ENCODE measurements at places on chromosomes 7 and 10. TPM values are rescaled to one million over a fixed set of nuclear protein-coding genes. Genes with fewer than 3 reads are reported as not detected.

DNA sequence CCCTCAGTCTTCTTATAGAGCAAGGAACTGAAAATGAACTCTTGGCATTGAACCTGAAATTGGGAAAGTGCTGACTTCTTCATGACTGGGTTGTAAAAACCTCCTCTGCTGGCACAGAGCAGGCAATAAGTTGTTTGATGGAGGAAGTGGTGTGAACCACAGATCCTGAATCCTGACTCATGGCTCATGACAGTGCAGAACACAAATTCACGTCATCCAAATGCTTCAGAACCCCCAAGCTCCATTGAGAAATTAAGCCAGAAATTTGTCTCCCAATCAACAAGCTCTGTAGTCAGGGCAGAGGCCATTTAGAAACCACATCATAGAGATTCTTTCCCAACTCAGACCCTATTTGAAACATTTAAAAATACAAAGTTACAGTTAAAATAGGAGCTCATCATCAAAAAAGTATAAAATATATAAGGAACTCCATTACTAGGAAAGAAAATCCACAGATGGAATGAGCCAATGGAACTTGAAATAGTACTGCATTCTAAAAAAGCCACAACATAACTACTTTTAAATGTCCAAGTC is 10.3 kb upstream of the STK17A start:
- H3K27me3 ChIP-seq = no peaks in the 10 kb centered on the region
- H3K27ac ChIP-seq = no peak overlapping the region
- no peak overlapping the region for H3K4me3 ChIP-seq

LIPN gene
- not detected for polyA plus RNA-seq

GRCh38 chr7:157543791-157544190 is 207.0 kb downstream of the DNAJB6 start:
- H3K36me3 ChIP-seq = peaks cover 2% of the 10 kb centered on the region
- H3K27ac ChIP-seq = no peak overlapping the region
- no peak overlapping the region for H3K4me3 ChIP-seq
- DNase-seq = no peak
- H3K27me3 ChIP-seq = peaks cover 8% of the 10 kb centered on the region

NAMPT gene
- polyA plus RNA-seq = 18.7 TPM

DNA sequence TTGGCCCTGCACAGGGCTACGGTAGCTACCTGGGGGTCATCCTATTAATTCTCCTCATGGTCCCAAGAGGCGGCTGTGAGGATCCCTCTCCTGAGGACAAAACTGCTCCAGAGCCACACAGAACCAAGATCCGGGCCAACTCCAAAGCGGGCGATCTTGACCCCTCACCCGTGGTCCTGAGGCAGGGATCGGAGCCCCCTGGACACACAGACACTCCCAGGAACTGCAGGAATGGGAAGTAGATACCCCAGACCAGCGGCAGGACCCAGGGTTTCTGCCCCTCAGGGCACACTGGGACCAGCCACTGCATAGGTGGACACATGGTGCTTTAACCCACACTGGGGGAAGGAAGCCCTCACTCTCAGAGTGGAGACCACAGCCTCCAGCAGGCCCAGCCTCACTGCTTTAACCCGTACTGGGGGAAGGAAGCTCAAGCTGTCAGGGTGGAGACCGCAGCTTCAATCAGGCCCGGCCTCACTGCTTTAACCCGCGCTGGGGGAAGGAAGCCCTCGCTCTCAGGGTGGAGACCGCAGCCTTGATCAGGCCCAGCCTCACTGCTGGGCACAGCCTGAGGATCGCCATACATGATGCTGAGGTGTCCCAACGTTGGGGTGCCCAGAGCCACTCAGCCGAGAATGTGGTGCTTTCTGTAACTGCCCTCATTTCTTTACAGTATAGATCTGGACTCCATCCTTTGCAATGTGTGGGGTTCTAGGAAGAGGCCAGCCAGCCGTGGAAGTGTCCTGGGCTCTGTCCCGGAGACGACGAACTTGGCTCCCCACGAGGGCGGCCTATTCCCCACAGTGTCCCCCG is 60.1 kb downstream of the DIP2C start:
- peaks cover 10% of the 10 kb centered on the region for H3K36me3 ChIP-seq
- H3K27ac ChIP-seq = no peak overlapping the region

DNA sequence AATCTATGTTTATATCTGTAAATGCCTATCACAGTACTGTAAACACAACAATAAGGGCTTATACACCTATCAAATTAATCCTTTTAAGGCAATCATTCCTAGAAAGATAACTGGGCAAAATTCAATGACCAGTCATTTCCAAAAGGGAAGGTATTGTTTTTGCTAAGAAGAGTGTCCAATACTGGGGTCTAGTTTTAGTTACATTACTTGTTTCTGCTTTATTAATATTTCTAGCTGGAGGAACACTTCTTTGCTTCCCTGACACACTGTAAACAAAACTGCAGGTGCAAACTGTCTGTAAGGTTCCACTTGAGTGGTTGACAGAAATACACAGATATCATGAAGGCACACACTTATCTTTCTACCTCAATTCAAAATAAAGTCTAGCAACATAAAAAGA is 84.2 kb upstream of the FAM133B start:
- no peaks in the 10 kb centered on the region for H3K27me3 ChIP-seq
- peaks cover 13% of the 10 kb centered on the region for H3K36me3 ChIP-seq
- no peaks in the 10 kb centered on the region for H3K4me1 ChIP-seq
- no peak for DNase-seq
- H3K27ac ChIP-seq = no peak overlapping the region
- no peak overlapping the region for H3K4me3 ChIP-seq

GRCh38 chr10:452512-453426 is 236.7 kb downstream of the DIP2C start:
- no peak overlapping the region for H3K4me3 ChIP-seq
- H3K4me1 ChIP-seq = peaks cover 14% of the 10 kb centered on the region
- no peak overlapping the region for H3K27ac ChIP-seq
- H3K36me3 ChIP-seq = peaks cover 2% of the 10 kb centered on the region
- DNase-seq = no peak

AQP1 gene
- 81.1 TPM for polyA plus RNA-seq

ZPBP gene
- polyA plus RNA-seq = not detected

DNA sequence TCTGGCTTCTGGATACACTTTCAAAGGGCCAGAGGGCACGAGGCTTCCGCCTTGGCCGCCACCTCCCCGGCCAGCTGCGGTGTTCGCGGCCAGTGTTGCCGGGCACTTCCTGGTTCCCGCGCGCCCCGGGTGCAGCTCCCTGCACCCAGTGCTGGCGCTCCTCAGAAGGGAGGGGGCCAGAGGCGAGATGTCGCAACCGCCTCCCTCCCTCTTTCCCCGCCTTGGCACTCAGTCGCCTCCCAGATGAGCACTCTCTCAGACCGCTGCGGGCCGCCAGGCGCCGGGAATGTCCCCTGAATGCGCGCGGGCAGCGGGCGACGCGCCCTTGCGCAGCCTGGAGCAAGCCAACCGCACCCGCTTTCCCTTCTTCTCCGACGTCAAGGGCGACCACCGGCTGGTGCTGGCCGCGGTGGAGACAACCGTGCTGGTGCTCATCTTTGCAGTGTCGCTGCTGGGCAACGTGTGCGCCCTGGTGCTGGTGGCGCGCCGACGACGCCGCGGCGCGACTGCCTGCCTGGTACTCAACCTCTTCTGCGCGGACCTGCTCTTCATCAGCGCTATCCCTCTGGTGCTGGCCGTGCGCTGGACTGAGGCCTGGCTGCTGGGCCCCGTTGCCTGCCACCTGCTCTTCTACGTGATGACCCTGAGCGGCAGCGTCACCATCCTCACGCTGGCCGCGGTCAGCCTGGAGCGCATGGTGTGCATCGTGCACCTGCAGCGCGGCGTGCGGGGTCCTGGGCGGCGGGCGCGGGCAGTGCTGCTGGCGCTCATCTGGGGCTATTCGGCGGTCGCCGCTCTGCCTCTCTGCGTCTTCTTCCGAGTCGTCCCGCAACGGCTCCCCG is at the start of gene FFAR4:
Gene FFAR4 (plus strand): TSS at position 231 of the 842 bp plus-strand sequence. CDS start 56 bp downstream, at position 287.
- H3K36me3 ChIP-seq = no peaks in the 10 kb centered on the region
- no peak within 1 kb of the TSS for H3K27ac ChIP-seq
- peak; percentile 5 for DNase-seq
- H3K27me3 ChIP-seq = peaks cover 66% of the 10 kb centered on the region

GRCh38 chr10:34184939-34185386 is 630.1 kb downstream of the PARD3 start:
- H3K4me1 ChIP-seq = peaks cover 17% of the 10 kb centered on the region
- peak; percentile 56 for DNase-seq
- no peaks in the 10 kb centered on the region for H3K36me3 ChIP-seq
- H3K4me3 ChIP-seq = no peak overlapping the region

DNA sequence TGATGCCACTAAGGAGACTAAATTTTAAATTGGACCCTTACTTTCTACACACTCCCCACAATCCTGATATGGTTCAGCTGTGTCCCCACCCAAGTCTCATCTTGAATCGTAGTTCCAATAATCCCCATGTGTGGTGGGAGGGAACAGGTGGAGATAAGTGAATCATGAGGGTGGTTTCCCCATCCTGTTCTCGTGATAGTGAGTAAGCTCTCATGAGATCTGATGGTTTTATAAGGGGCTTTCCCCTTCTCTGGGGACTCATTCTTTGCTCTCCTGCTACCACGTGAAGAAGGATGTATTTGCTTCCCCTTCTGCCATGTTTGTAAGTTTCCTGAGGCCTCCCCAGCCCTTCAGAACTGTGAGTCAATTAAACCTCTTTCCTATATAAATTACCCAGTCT is 18.4 kb upstream of the BET1 start:
- H3K4me3 ChIP-seq = no peak overlapping the region
- no peak overlapping the region for H3K27ac ChIP-seq
- H3K4me1 ChIP-seq = no peaks in the 10 kb centered on the region
- no peak for DNase-seq

PAPOLB gene
- 0.07 TPM for polyA plus RNA-seq

- DNase-seq = no peak
- H3K4me1 ChIP-seq = no peaks in the 10 kb centered on the region
- H3K27ac ChIP-seq = no peak overlapping the region
- no peak overlapping the region for H3K4me3 ChIP-seq
Measured at GRCh38 chr7:16123117-16123770, 298.1 kb downstream of the CRPPA start.

- DNase-seq = no peak
- H3K27me3 ChIP-seq = no peaks in the 10 kb centered on the region
- no peak overlapping the region for H3K4me3 ChIP-seq
Measured at GRCh38 chr7:44811093-44811492, 14.6 kb downstream of the PPIA start.

SPDYE2 gene
- 1.1 TPM for polyA plus RNA-seq

DNA sequence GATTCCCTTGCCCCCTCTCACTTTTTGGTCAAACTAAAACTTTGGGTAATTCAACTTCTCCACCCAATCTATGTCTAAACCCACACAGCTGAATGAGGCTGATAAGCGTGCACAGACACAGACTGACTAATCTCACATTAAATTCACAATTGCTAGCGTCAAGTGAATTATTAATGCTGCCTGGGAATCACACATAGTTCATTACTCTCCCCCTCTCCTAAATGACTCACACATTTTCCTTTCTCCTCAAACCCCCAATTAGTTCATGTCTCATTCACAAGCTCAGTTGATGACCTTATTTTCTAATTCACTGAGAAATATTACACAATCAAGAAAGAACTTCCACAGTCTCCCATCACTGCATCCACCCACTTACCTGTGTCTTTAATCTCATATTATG is 14.5 kb downstream of the KLF14 start:
- no peak overlapping the region for H3K27ac ChIP-seq
- H3K27me3 ChIP-seq = no peaks in the 10 kb centered on the region
- H3K4me3 ChIP-seq = no peak overlapping the region
- H3K4me1 ChIP-seq = no peaks in the 10 kb centered on the region
- DNase-seq = no peak

DNA sequence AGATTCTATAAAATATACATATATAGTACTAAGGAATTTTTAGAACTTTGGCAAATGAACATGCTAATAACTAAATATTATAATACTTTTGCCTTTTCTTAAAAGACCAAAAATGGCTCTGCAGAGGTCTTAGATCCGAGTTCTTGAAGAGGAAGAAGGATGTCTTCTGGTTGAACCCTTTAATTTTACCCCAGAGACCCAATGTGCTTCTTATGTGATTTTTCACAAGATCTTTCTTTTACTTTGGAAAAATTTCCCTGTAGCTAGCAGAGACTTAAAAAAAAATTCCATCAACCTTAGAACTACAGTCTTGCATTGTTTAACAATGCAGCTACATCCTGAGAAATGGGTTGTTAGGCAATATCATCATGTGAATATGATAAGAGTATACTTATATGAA is 663.2 kb downstream of the PARD3 start:
- H3K27ac ChIP-seq = no peak overlapping the region
- H3K4me1 ChIP-seq = peaks cover 2% of the 10 kb centered on the region
- H3K36me3 ChIP-seq = no peaks in the 10 kb centered on the region
- DNase-seq = peak; percentile 94

DNA sequence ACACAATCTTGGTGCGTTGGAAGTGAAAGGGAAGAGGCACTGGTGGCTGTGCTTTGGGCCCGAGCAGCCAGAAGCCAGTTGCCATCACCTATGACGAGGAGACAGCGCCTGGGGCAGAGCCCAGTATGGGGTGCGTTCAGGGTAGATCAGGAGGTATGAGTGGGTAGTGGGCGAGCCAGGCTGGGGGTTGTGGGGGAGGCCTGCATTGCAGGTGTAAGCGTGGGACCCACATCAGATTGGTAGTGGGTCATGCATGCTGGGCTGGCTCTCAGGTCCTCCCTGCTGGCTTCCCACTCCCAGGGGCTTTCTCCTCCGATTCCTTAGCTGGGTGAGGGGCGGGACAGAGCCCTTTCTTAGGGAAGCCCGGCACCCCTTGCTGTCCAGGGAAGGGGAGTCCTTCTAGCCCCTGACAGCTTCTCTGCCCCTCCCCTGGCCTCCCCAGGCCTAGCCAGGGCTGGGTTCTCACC is 445 bp upstream of the PVRIG start:
- H3K27ac ChIP-seq = no peak overlapping the region
- peaks cover 29% of the 10 kb centered on the region for H3K36me3 ChIP-seq
- H3K4me3 ChIP-seq = no peak overlapping the region
- DNase-seq = no peak
- no peaks in the 10 kb centered on the region for H3K27me3 ChIP-seq
- H3K4me1 ChIP-seq = peaks cover 12% of the 10 kb centered on the region

DNA sequence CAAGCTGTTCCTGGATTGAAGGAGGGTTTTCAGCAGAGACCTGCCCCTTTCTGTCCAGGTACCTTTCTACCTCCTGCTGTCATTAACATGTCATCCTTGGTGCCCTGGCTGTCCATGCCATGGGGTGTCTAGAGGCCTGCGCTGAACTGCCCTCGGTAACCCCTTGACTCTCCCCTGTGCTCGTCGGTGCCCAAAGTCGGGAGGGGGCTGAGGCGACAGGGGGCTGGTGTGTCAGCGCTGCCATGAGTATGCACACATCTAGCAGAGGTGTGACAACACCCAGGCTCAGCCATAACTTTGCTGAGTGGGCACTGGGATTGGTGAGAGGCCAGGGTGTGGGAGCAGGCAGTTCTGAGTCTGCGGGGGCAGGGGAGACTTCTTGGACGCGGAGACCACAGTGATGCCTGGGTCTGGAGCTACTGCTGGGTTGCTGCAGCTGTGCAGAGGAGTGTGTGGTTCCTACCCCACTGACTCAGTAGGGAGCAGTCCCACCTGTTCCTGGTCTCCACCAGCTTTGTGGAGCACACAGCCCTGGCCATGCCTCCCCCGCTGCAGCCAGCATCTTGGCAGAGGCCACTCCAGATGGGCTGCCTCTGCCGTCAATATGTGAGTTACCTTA is 376.2 kb upstream of the SEMA3C start:
- DNase-seq = no peak
- no peaks in the 10 kb centered on the region for H3K4me1 ChIP-seq

Data from muscle of leg (tissue), 16 donors.